ENCODE measurements at places on chromosomes 7 and 10. TPM values are rescaled to one million over a fixed set of nuclear protein-coding genes. Genes with fewer than 3 reads are reported as not detected.

Gene ALOX5
- 69.3 TPM for polyA plus RNA-seq

Gene DDX56
- polyA plus RNA-seq = 70.0 TPM

Gene USP6NL
- 13.9 TPM for polyA plus RNA-seq

Gene UCN3
- not detected for polyA plus RNA-seq

Gene AKR1B1
- 96.6 TPM for polyA plus RNA-seq

Gene CNNM1
- not detected for polyA plus RNA-seq

Gene TDRD1
- 0.13 TPM for polyA plus RNA-seq

Gene ATOH7
- 0.10 TPM for polyA plus RNA-seq

Gene WEE2
- not detected for polyA plus RNA-seq

Gene OR6V1
- not detected for polyA plus RNA-seq

Gene OR2A12
- polyA plus RNA-seq = not detected

Gene KCND2
- 0.02 TPM for polyA plus RNA-seq

Gene ZSCAN21
- 5.0 TPM for polyA plus RNA-seq

Gene GSTO2
- polyA plus RNA-seq = 0.99 TPM

Gene ADD3
- 35.0 TPM for polyA plus RNA-seq

Gene GIMAP1
- 14.1 TPM for polyA plus RNA-seq

Gene PROSER2
- polyA plus RNA-seq = 1.6 TPM

Gene HOXA2
- polyA plus RNA-seq = 0.41 TPM

Gene MBL2
- not detected for polyA plus RNA-seq

Gene SFRP4
- 2.0 TPM for polyA plus RNA-seq

Gene MRPL43
- 92.4 TPM for polyA plus RNA-seq

Gene DUS4L
- polyA plus RNA-seq = 5.6 TPM

Gene ZNF487
- polyA plus RNA-seq = 4.9 TPM

Gene ARF5
- polyA plus RNA-seq = 137 TPM

Gene LFNG
- polyA plus RNA-seq = 21.2 TPM

Gene CPXM2
- polyA plus RNA-seq = 3.7 TPM

Gene ARHGEF35
- polyA plus RNA-seq = 2.6 TPM

Gene ERVW-1
- not detected for polyA plus RNA-seq

Gene CYP3A4
- polyA plus RNA-seq = not detected

Gene PDK4
- 48.9 TPM for polyA plus RNA-seq

Gene TLL2
- 0.46 TPM for polyA plus RNA-seq

Gene PTF1A
- not detected for polyA plus RNA-seq

Gene HPSE2
- polyA plus RNA-seq = 0.03 TPM

Gene CASTOR2
- polyA plus RNA-seq = 0.99 TPM

Gene SCIN
- polyA plus RNA-seq = 0.15 TPM

Measured in spleen (tissue), 13 donors.